ENCODE measurements at places on chromosomes 5 and 9. TPM values are rescaled to one million over a fixed set of nuclear protein-coding genes. Genes with fewer than 3 reads are reported as not detected.

GABRA6 gene
- total RNA-seq: not detected

CPEB4 gene
- 13.9 TPM for total RNA-seq

TMEM232 gene
- 0.64 TPM for total RNA-seq

FBP2 gene
- total RNA-seq: not detected

LECT2 gene
- not detected for total RNA-seq

CAVIN4 gene
- 0.12 TPM for total RNA-seq

DOCK8 gene
- total RNA-seq: 270 TPM

PCDHGA7 gene
- not detected for total RNA-seq

ESM1 gene
- not detected for total RNA-seq

ADAMTS19 gene
- total RNA-seq: not detected

SPATA31D4 gene
- not detected for total RNA-seq

SLC4A9 gene
- total RNA-seq: 0.35 TPM
